Brain pericyte (primary cell): ENCODE measurements at places on chromosomes 1 and 21.

GRCh38 chr21:38140207-38140903 is 116.4 kb upstream of the KCNJ15 start:
- DNase-seq, result no peak

DNA sequence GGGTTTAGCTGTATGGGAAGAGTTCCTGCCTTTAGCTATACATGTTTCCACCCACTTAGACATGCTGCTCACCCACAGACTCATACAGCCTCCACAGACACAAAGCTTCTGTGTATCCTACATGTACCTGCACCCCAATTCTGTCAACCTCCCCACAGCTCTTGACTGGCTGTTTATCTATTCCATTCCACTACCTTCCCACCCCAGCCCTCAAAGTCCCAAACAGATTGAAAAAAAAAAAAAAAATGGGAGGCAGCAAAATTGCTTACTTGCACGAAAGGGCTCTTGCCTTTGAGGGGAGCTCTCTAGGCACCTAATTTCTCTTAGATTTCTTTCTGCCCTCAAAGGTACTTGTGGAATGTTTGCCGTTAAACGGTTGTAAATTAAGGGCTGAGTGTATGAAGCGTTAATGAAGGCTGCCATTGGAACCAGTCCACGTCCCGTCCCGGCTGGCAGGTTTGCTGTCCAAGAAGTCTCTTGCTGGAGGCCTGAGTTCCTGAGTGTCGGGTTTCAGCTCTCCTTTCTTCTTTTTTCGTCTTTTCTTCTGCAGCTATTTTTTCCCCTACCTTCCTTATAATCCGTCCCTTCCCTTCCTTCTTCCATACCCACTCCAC is 43.6 kb downstream of the PBX1 start:
- DNase-seq, result no peak

DNA sequence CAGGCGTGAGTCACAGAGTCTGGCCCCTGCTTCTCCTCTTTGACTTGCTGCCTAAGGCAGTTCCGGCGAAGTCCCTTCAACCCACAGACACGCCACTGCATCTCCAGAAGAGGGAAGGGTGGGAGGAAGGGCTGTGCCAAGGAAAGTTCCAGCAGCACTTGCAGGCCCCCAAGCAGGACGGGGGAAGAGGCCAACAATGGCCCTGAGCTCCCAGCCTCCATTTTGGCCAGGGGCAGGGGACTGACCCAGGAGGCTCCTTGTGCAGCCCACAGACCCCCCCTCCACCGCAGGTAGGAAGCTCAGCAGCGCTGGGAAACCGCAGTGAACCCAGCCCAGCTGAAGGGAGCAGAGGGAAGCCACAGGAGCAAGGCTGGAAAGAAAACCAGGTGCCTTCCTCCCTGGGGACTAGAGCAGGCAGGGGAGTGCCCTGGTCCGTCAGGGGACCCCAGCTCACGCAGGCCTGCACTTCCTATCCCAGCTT is 35.4 kb downstream of the ACOT7 start:
- no peak for DNase-seq

DNA sequence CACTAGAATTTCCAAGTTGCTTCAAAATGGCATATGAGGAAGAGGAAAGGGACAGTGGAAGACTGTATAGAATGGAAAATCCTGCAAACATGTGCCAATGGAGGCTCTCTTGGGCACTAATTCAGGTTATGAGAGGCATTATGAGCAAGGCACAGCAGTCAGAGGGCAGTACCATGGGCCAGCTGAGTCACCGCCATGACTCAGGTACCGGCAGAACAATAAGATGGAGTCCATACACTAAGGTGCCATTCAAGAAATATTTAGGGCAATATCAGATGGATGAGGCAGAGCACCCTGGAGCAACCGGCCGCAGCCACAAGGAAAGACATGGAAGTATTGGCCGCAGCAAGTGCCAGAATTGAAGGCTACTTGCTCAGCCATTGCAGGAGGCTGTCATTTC is 25.6 kb upstream of the VAV3 start:
- DNase-seq, result no peak

DNA sequence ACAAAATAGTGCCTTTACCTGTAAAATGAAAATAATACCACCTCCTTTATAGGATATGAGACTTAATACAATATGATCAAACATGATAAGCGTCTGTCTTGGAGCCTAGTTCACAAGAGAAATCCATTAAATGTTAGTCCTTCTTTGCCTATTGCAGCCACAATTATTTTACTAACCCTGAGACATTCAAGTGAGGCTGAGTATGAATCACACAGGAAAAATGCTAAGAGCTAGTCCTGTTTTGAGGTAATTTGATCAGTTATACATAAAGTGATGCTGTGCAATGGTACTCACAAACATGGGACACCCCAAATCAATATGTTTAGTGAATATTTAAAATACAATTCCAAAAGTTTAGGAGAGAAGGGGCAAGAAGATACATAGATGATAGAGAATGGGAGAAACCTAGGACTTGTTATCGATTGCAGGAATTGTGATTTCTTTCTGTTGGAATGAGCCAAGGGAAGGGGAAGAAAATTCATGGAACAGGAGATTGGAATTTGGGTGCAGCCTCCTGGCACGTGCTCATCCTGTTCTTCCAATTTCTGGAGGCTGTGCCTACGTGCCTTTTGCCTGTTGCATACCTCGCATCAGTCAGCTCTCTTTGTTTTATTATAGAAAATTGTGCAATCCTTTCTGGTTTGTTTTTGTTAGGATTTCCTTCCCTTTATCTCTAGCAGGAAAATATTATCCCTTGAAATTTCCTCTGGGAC is 39.9 kb upstream of the BACH1 start:
- no peak for DNase-seq

DNA sequence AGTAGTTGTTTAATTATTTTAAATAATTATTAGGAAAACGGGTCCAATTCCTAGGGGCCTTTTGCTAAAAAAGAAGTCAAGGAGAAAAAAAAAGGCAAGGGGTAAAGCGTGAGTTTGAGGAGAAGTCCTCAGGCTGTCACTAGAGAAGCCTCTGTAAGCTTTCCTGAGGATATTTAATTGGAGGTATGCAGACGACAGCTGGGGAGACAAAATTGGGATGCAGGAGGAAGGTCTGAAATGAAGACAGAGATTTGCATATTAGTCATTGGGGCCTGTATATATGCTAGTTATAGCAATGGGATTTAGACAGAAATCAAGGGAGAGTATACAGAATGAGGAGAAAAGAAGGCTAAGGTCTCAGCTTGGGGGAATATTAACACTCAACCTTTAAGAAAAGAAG is 8.6 kb downstream of the ATP6V1G3 start:
- no peak for DNase-seq

DNA sequence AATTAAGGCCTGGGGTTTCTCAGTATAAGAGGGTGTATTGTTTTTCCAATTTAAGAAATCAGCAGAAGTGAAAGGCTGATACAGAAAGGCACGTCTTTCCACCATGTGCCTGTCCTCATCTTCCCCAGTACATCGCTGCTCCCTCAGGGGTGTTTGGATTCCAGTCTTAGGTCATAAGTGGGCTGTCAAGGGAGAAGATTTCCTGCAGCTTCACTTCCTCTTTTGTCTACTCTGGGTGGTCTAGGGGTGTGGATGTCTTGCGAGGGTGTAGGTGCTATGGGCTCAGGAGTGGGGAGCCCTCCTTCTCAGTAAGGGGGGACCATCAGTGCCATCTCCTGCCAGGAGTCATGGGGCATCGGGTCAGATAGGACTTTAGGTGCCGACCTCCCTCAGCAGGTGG is 999.8 kb upstream of the NCAM2 start:
- no peak for DNase-seq

GRCh38 chr1:96473791-96474434 is 247.7 kb upstream of the PTBP2 start:
- DNase-seq, result no peak

- DNase-seq, result peak; percentile 58
These were observed 8.9 kb downstream of the MAP1LC3C start for GRCh38 chr1:241990040-241990439.

GRCh38 chr1:52119301-52120079 is 22.4 kb upstream of the ZFYVE9 start:
- DNase-seq, result no peak

GRCh38 chr1:180156631-180157091 is 2.0 kb downstream of the QSOX1 start:
- DNase-seq, result no peak

DNA sequence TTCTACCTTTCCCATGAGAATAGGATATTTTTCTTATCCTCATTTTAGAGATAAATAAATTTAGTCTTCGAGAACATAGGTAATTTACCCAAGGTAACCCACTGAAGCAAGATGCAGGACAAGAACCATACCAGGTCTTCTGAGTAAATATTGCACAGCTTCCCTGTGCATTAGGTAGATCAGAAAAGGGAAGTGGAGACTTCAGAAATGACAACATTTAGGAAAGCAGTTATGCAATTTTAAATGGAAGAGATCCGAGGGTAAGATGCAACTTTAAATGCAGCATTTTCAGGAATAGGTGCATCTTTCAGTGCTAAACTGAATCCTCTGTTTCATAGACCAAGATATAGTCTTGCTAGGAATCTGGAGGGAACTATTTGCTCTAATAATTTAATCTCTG is 206.4 kb upstream of the SGIP1 start:
- DNase-seq, result no peak

- no peak for DNase-seq
These were observed 47.5 kb upstream of the NTPCR start for GRCh38 chr1:232902774-232903350.

- peak; percentile 50 for DNase-seq
These were observed at the start of gene CSF1 for GRCh38 chr1:109910123-109910962. Gene CSF1, plus strand, starts transcription at chr1:109910849. Its CDS starts 175 bp downstream, at chr1:109911024.

DNA sequence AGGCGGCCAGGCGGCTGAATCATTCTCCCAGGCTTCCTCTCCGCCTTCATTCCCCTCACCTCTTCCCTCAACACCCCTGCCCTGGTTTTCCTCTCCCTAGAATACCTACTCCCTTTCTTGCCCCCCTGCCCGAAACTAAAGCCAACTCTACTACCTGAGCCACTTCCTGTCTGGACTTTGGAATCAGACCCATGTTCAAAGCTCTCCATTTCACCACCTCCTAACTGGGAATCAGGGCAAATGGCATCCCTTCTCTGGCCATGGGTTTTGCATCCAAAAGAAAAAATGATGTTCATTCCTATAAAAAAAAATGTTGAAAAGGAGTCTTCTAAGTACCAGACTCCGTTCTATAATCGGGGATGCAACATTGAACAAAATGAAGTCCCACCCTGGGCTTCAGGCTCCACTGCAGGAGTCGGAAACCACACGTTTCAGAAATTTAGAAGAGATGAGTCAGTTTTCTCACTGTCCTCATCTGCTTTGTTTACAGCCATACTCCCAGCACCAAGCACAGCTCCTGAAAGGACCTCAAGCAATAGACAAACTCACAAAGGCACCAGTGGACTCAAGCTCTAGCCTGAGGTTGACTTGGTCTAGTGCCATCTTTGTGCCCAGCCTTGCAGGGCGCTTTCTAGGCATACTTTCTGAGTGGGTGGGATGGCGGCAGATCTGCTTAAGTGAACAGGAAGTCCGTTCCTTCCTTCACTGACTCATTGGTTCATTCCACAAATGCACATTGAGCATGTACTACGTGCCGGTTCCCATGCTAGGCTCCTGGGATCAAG is 176.2 kb downstream of the IGSF21 start:
- no peak for DNase-seq

GRCh38 chr1:66750577-66750976 is 1.7 kb upstream of the DYNLT5 start:
- no peak for DNase-seq
